T follicular helper cell (primary cell): ENCODE measurements at places on chromosomes 6 and 20.

GRCh38 chr6:100488244-100488643 lies 23.5 kb upstream of the SIM1 start:
- no peak for DNase-seq

GRCh38 chr6:130507666-130508028 lies 141.8 kb downstream of the TMEM200A start:
- DNase-seq: no peak

- DNase-seq: no peak
These were observed 80.3 kb downstream of the JARID2 start for GRCh38 chr6:15326067-15326614.

DNA sequence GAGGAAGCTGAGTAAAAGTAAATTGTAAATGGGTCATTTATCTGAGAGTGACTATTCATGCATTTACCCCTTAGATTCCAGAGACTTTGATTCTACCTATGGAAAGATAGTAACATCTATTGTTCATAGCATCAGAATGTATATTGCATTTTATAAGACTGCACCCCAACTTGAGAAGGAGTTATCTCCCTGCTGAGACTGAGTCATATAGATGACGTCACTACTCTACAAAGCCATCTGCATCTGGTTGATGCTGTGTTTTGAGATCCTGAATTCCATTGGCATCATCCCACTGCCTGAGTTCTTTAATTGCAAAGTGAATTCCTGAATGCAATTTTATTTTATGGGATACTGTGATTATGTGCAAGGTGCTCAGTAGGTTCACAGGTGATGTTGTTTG lies 444.0 kb upstream of the SLC35B3 start:
- no peak for DNase-seq

DNA sequence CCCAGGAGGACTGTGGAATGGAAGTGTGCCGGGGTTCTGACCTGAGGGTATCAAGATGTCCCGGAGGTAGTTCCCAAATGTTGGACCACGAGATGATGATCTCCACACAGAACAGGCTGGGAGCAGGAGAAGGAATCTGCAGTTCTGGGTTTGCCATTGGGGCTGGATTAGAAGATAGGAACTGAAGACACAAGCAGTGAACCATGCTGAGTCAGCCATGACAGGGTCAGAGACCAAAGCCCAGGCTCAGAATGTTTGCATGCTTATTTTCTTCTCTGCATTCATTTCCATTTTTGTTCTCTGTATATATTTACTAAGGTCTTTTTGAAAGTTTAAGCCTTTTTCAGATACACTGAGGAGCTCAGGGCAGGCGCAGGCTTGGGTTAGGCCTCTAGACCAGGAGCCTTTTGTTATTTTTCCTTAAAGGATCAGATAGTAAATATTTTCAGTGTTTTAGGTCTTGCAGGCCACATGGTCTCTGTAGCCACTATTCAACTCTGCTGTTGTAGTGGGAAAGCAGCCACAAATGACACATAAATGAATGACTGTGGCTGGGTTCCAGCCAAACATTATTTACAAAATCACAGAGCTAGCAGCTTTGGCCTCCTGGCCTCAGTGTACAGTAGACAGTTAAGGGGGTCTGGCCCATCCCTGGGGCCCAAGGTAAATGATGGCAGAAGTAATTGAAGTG lies 28.5 kb downstream of the SLC35D3 start:
- DNase-seq: no peak

GRCh38 chr6:168416531-168416930 lies 24.5 kb upstream of the SMOC2 start:
- no peak for DNase-seq

GRCh38 chr6:107730106-107730505 lies 94.0 kb downstream of the SCML4 start:
- DNase-seq: no peak

GRCh38 chr6:4369616-4370015 lies 234.2 kb upstream of the ECI2 start:
- no peak for DNase-seq

GRCh38 chr20:10719740-10720385 lies 46.1 kb upstream of the JAG1 start:
- DNase-seq: no peak

GRCh38 chr6:158586652-158587051 lies 26.8 kb downstream of the TMEM181 start:
- no peak for DNase-seq
